Hepatic stellate cell (primary cell): ENCODE measurements at places on chromosomes 3 and 15.

- no peak for DNase-seq
Observed at GRCh38 chr3:14307656-14308302, 94.6 kb upstream of the SLC6A6 start.

- peak; percentile 43 for DNase-seq
Observed at GRCh38 chr3:67790043-67790442, 135.6 kb upstream of the SUCLG2 start.

- peak; percentile 1 for DNase-seq
Observed at GRCh38 chr15:96053031-96053780, 277.3 kb upstream of the NR2F2 start.

DNA sequence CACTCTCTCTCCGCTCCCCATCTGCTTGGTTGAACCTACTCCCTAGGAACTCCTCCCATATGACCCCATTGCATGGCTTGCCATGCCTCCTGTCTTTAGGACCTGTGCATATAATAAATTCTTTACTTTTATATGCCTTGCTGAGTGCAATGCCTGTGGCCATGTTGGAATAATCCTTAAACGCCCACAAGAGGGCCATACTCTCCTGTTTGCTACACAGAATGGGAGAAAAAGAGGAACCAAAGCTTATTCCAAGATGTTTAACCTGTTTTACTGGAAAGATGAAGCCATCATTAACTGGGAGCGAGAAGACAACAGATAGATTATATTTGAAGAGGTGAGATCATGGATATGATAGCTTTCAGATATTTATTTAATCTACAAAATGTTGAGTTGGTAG is 1097.8 kb downstream of the NAALADL2 start:
- DNase-seq = no peak

DNA sequence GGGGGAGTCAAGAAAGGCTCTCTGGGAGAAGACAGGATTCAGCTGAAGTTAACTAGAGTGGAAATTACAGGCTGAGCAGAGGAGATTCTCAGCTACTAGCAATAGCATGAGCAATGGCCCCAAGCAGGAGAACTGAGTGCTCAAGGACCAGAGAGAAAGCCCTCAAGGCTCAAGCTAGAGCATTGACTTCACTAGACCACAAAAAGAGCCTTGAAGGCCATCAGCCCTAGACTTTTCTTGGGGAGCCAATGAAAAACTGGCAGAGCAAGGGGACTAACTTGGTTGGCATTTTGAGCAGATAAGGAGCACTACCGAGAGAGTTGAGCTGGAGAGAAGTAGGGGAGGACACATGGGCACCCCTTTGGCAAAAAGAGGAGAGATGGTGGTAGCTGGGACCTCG is 277.6 kb downstream of the FEZF2 start:
- no peak for DNase-seq

- no peak for DNase-seq
Observed at GRCh38 chr3:172094621-172095557, 55.5 kb downstream of the FNDC3B start.
